ENCODE measurements at places on chromosomes 1 and 21.
A peak's percentile ranks its signal among the peaks of the same experiment; 100 is the strongest.

- no peak for DNase-seq
Measured at GRCh38 chr1:223478606-223479005, 85.4 kb downstream of the CCDC185 start.

DNA sequence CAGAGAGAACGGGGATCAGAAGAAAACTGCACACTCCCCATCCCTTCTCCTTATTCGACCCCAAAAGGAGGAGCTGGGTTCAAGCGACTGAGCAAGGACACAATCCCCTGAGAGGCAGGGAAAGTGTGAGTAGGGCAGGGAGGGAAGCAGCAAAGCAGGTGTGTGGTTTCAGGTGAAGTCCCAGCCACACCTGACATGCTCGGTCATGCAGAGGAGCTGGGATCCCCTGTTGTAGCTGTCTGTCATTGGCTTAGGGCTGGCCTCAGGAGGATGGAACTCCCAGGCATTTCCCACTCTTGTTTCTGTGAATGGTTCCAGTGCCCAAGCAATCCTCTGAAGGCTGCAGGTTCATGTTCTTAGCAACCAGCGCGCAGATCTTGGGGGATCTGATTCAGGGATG is 150.7 kb downstream of the DSCAM start:
- no peak for DNase-seq

DNA sequence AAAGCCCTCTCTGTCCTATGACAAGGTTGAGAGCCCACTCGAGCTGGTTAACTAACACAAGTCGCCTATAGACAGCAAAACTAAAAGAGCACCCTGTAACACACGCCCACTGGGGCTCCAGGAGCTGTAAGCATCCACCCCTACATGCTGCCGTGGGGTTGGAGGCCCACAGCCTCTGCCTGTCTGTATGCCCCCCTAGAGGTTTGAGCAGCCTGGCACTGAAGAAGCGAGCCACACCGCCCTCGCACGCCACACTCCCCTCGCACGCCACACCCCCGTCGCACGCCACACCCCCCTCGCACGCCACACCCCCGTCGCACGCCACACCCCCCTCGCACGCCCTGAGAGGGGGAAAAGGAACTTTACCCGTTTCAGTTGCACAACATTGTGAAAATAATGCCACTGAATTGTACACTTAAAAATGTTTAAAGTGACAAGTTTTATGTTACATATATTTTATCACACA is 13.2 kb upstream of the HMGCL start:
- DNase-seq = peak; percentile 85

DNA sequence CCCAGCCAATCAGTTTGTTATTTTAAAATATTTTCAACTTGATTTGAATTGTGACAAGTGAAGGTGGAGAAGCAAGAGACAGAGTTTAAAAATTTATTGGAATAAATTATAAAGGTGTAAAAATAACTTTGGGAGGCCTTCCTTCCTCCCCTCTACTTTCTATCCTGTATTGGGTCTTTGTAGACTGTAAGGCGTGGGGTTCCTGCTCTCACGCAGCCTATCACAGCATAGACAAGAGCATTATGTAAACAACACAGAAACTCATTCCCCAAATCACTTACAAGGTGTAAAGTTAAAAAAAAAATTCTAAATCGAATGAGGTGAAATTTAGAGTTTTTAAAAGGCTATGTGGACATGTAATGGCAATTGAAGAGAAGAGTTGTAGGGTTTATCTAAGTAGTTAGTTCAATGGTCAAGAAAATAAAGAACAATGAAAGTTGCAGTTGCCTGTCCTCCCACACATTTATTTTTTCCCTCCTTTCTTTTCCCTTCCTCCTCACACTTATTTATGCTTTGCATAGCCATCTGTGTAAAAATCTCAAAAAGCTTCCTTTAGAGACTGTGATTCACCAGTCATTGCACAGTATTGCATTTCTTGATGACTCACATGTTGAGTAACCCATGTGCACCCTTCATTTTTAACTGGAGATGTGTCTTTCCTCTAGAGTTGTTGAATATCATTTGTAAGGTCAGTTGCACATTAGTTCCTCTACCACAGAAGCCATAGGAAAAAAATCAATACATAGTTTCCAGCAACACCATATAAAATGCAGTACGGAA is 242.2 kb downstream of the PTPRC start:
- no peak for DNase-seq

All from right lobe of liver (tissue), 6 donors.